ENCODE measurements at places on chromosomes 4 and X.

GRCh38 chr4:88177983-88178625 lies 19.7 kb upstream of the ABCG2 start:
- DNase-seq, result no peak

DNA sequence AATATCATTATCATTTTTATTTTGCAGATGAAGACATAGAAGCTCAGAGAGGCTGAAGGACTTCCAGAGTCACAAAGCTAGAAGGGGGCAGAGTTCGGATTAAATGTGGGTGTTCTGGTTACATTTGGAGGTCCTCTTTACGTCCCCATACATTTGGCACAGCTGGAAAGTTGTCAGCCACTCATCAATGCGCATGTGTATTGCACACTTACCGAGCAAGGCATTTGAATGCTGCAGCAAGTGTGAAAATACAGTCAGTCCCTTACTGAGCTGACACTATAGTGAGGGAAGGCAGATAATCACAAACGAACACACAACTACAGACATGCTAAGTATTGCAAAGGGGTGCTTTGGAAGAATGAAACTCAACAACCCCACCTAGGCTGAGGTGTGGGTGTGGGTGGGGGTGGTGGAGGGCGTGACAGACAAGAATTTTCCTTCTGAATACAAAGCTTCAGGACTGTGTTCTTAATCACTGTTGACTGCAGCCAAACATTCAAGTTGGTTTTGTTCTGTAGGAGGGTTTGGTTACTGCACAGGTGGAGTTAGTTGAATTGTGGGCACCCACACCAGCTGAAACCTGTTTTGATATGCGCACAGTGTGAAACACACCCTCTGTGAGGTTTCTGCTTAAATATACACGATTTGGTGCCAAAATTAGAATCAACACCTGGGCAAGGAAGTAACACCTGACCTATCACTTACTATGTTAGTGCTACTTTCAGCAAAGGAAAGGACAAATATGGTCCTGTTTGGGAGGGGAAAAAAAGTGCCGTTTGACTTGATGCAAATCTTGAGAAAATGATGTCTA lies 72.4 kb downstream of the COQ2 start:
- peak; percentile 71 for DNase-seq

- no peak for DNase-seq
These were observed 53.7 kb downstream of the SMIM31 start for GRCh38 chr4:164807611-164808010.

GRCh38 chrX:12002876-12003275 lies 135.4 kb upstream of the FRMPD4 start:
- DNase-seq, result no peak

- DNase-seq, result no peak
These were observed 7.0 kb downstream of the LRCH2 start for GRCh38 chrX:115226929-115227328.

DNA sequence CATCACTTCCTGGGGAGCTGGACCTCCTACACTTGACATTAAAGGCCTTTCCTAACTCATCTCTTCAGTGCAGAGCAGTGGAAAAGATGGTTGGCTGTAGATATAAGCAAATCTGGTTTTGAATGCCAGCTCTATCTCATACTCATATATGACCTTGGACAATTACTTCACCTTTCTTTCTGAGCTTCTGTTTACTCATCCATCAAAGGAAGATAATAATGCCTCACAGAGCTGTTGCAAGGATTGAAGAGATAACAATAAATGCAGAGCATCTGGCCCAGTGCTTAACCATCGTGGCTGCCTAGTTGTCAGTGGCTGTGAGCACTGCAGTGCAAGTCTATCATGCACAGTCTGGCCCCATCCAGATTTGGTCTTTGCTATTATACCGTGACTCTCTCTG lies 148.1 kb upstream of the EOLA2 start:
- DNase-seq, result no peak

- DNase-seq, result no peak
These were observed 329.2 kb upstream of the KLF3 start for GRCh38 chr4:38334791-38335190.

GRCh38 chr4:67575232-67576058 lies 16.9 kb downstream of the STAP1 start:
- no peak for DNase-seq

All from activated CD8-positive, alpha-beta memory T cell treated with anti-CD3 and anti-CD28 coated beads, Interleukin-2, amount 10 ng/mL, durations not matched to agents 7 days and 5 days (primary cell).